Endothelial cell (in vitro differentiated cells): ENCODE measurements at places on chromosomes 11 and 22. TPM values are rescaled to one million over a fixed set of nuclear protein-coding genes. Genes with fewer than 3 reads are reported as not detected.

- peaks cover 17% of the 10 kb centered on the region for H3K4me1 ChIP-seq
- DNase-seq, result peak; percentile 41
- peak within 1 kb of the TSS; percentile 81 for H3K4me3 ChIP-seq
- peaks cover 14% of the 10 kb centered on the region for H3K27me3 ChIP-seq
- H3K36me3 ChIP-seq, result no peaks in the 10 kb centered on the region
Measured at GRCh38 chr22:30396871-30397655, at the start of gene SEC14L2. Gene SEC14L2, plus strand, starts transcription at chr22:30397018. Its CDS starts 99 bp downstream, at chr22:30397117.

DNA sequence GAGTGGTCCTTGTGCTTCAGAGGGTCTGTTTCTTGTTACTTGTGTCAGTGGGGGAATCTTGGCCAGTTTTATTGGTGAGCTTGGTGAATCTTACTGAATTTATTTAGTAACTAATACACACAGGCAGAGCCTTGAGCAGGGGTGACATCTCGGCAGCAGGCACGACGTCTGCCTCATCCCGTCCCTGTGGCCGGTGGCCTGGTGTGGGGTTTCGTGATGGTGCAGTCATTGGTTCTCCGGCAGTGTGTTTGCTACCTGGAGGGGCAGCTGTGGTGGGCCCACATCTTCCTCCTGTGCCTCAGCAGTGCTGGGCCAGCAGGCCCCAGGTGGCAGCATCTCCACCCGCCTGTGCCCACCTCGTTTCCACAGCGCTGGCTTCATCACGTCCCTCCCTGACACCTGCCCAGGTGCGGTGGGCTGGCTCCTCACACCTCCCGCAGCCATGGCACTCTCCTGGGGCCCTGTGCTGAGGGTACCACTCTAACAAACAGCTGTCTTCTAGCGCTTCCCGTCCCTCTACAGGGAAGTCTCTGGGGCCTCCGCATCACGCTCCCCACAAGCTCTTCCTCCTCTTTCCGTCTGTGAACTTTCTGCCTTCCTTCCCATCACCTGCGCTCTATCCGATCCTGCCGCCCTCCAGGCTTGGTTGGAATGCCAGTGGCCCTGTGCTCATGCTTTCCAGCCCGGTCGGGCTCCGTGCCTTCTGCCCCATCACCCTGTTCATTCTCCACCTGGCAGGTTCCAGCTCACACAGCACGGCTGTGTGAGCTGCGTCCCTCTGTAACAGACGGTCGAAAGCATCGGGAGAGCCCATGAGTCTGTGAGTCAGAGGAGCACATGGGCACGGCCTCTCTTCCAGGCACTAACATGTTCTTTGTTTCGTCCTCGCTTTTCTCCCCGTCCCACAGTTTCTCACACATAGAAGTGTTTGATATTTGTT lies 203.4 kb downstream of the TBC1D22A start:
- H3K36me3 ChIP-seq, result peaks cover 5% of the 10 kb centered on the region
- DNase-seq, result no peak
- H3K4me1 ChIP-seq, result peaks cover 27% of the 10 kb centered on the region
- H3K27me3 ChIP-seq, result peaks cover 2% of the 10 kb centered on the region

- no peak for DNase-seq
- H3K27ac ChIP-seq, result no peak overlapping the region
- H3K4me3 ChIP-seq, result no peak overlapping the region
- H3K36me3 ChIP-seq, result peaks cover 5% of the 10 kb centered on the region
- H3K4me1 ChIP-seq, result no peaks in the 10 kb centered on the region
Measured at GRCh38 chr22:22458896-22459588, 49.5 kb downstream of the ZNF280B start.

GRCh38 chr11:43242401-43242800 lies 69.4 kb upstream of the API5 start:
- no peak for DNase-seq
- no peaks in the 10 kb centered on the region for H3K36me3 ChIP-seq
- H3K27ac ChIP-seq, result no peak overlapping the region
- H3K4me1 ChIP-seq, result no peaks in the 10 kb centered on the region
- no peak overlapping the region for H3K4me3 ChIP-seq

- peaks cover 2% of the 10 kb centered on the region for H3K27me3 ChIP-seq
- H3K27ac ChIP-seq, result peak overlapping the region; percentile 7
- DNase-seq, result no peak
- H3K36me3 ChIP-seq, result peaks cover 10% of the 10 kb centered on the region
- H3K4me3 ChIP-seq, result no peak overlapping the region
- peaks cover 26% of the 10 kb centered on the region for H3K4me1 ChIP-seq
Measured at GRCh38 chr11:76124905-76125770, 81.2 kb downstream of the WNT11 start.

- peak overlapping the region; percentile 93 for H3K4me3 ChIP-seq
- peaks cover 3% of the 10 kb centered on the region for H3K27me3 ChIP-seq
- peak; percentile 20 for DNase-seq
Measured at GRCh38 chr11:64924910-64925284, 408 bp downstream of the PPP2R5B start.

- peaks cover 7% of the 10 kb centered on the region for H3K27me3 ChIP-seq
- no peaks in the 10 kb centered on the region for H3K36me3 ChIP-seq
- peaks cover 10% of the 10 kb centered on the region for H3K4me1 ChIP-seq
- H3K27ac ChIP-seq, result no peak overlapping the region
Measured at GRCh38 chr11:113274713-113275582, 39.4 kb upstream of the TTC12 start.

GRCh38 chr22:50326225-50326955 lies 422 bp downstream of the DENND6B start:
- no peak for DNase-seq
- H3K4me3 ChIP-seq, result peak overlapping the region; percentile 93
- no peaks in the 10 kb centered on the region for H3K36me3 ChIP-seq

- no peaks in the 10 kb centered on the region for H3K4me1 ChIP-seq
- H3K27ac ChIP-seq, result no peak overlapping the region
- H3K4me3 ChIP-seq, result no peak overlapping the region
- no peak for DNase-seq
- H3K27me3 ChIP-seq, result no peaks in the 10 kb centered on the region
Measured at GRCh38 chr22:22800716-22801115, 86.9 kb upstream of the IGLL5 start.

DNA sequence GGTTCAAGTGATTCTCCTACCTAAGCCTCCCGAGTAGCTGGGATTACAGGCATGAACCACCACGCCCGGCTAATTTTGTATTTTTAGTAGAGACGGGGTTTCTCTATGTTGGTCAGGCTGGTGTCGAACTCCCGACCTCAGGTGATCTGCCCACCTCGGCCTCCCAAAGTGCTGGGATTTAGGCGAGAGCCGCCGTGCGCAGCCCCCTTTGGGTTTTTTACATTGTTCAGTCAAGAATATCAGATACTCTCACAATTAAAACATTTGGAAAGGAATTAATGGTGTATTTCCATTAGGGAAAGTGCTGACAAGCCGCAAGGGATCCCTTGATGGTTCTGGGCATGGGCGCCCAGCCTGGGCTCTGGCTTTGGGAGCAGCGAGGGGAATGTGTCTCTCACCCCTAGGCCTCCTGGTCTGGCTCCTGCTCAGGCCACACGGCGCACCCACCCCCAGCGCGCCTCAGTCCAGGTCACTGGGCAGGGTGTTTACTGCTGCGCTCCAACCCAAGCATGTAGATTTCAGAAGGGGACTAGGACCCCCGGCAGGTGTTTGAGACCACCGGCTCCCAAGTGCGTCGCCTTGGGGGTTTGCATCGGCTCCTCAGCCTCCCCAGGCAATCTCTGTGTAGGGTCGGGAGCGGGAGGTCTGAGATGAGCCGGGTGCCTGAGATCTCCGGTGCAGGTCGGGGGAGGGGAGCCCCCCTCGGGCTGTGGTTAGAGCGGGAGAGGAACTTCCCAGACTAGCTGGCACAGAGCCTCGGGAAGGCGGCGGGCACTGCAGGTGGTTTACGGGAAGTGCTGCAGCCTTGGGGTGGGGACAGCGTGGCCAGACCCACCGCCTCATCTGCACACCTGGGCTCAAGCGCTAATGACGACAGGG lies 809 bp upstream of the IRF7 start:
- DNase-seq, result no peak
- H3K27me3 ChIP-seq, result peaks cover 25% of the 10 kb centered on the region
- H3K4me1 ChIP-seq, result peaks cover 3% of the 10 kb centered on the region
- H3K36me3 ChIP-seq, result peaks cover 9% of the 10 kb centered on the region

DNA sequence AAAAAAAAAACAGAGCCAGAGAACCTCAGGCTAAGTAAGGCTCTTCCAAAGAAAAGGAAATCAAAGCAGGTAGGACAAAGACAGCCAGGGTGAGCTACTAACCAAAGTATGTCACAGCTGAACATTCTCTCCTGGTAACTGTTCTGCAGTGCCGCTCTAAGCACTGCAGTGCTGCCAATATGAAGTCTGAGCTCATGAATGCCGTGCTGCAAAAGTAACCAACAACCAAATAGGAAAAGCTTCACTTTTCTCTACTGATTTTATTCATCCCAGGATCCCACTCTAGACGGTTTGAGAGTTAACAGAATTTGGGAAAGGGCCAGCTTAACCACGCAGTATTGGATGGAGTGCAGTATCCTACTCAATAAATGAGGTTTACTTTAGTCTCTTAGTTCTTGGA lies 3.5 kb downstream of the SIK3 start:
- H3K27me3 ChIP-seq, result peaks cover 3% of the 10 kb centered on the region
- no peak overlapping the region for H3K27ac ChIP-seq
- peaks cover 4% of the 10 kb centered on the region for H3K36me3 ChIP-seq
- DNase-seq, result no peak
- H3K4me3 ChIP-seq, result no peak overlapping the region

DNA sequence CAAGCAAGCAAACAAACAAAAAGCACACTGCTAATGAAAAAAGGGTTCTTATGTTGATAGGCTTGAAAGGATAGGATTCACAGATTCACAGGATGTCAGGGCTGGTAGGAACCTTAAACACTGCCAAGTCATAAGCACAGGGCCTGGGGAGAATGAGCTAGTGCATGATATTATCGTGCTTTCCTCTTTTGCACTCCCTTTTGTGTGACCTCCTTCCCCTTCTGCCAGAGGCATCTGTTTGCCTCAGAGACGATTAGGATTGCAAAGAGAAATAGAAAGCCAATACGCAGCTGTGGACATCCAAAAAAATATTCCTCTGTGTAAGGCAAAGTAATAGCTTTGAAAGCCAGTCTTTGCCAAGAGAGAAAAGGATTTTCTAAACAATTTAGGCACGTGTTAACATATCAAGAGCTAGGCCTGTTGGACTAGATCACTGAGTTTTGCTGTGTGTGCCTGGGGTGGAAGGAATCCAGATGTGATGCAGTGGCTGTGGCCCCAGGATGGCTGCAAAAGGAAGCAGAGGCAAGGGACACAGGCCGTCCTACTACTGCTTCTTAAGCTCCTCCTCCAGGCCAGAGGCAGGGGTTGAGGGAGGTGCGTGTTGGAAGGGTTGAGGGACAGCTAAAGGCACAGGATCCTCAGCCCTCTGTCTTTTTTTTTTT lies 30.6 kb downstream of the MCHR1 start:
- no peak overlapping the region for H3K4me3 ChIP-seq
- peaks cover 13% of the 10 kb centered on the region for H3K4me1 ChIP-seq
- H3K27me3 ChIP-seq, result peaks cover 2% of the 10 kb centered on the region
- DNase-seq, result no peak
- H3K27ac ChIP-seq, result peak overlapping the region; percentile 42

- H3K27ac ChIP-seq, result no peak overlapping the region
- H3K4me3 ChIP-seq, result no peak overlapping the region
- H3K4me1 ChIP-seq, result no peaks in the 10 kb centered on the region
- no peak for DNase-seq
- H3K27me3 ChIP-seq, result no peaks in the 10 kb centered on the region
Measured at GRCh38 chr22:35425971-35426800, 26.2 kb downstream of the MCM5 start.

- H3K27ac ChIP-seq, result no peak overlapping the region
- DNase-seq, result no peak
- no peaks in the 10 kb centered on the region for H3K36me3 ChIP-seq
- no peaks in the 10 kb centered on the region for H3K4me1 ChIP-seq
Measured at GRCh38 chr22:28151151-28151816, 232.2 kb upstream of the PITPNB start.

DNA sequence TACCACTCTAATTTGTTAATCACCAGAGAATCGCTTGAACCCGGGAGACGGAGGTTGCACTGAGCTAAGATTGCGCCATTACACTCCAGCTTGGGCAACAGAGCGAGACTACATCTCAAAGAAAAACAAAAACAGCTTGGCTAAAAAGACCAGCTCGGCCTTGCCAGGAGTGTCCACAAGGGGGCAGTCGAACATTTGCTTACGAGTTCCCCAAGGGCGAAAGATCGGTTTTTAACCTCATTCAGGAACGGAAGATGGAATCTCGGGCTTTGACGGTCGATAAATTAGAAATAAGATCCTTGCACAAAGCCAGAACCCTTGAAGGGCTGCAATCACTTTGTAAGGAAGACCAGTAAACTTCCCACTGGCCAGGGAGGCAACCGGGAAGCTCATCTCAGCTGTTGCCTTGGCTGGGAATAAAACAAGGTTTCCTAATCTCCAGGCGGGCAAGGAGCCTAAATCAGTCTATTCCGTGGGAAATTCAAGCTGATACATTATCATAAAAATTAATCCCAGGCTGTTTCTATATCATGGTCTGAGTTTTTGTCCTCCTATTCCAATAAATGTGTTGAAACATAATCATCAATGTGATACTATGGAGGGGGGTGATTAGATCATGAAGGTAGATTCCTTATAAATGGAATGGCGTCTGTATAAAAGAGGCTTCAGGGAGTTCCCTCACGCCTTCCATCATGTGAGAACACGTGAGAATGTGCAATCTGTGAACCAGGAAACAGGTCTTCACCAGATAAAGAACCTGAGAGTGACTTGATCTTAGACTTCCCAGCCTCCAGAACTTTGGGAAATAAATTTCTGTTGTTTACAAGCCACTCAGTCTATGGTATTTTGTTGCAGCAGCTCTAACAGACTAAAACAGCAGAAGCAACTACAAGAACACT lies 14.9 kb upstream of the SLC29A2 start:
- H3K36me3 ChIP-seq, result no peaks in the 10 kb centered on the region
- H3K27ac ChIP-seq, result no peak overlapping the region
- H3K4me3 ChIP-seq, result no peak overlapping the region
- DNase-seq, result peak; percentile 88
- H3K4me1 ChIP-seq, result peaks cover 7% of the 10 kb centered on the region

DNA sequence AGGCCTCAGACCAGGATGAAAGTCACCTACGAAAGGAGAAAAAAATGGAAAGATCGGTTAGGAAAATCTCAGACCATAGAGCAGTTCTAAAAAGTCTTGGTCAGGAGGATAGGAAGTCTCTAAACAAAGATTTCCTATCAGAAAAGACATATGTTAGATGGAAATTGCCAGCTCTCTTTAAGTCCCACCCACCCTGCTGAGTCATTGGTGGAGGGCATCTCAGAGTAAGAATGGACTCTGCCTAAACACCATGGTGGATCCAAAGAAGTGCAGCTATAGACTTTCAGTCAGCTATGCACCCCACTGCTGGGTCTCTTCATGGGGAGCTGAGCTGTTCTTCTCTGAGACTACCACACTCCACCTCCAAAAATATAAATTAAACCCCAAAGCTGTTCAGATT lies 3.7 kb downstream of the OR8B2 start:
- no peak overlapping the region for H3K27ac ChIP-seq
- no peaks in the 10 kb centered on the region for H3K4me1 ChIP-seq
- DNase-seq, result no peak
- H3K36me3 ChIP-seq, result no peaks in the 10 kb centered on the region
- H3K4me3 ChIP-seq, result no peak overlapping the region

RIMBP3C gene
- 0.18 TPM for total RNA-seq

SORL1 gene
- 4.6 TPM for total RNA-seq

ZNF70 gene
- 8.0 TPM for total RNA-seq

ACTN3 gene
- 0.21 TPM for total RNA-seq

AGBL2 gene
- total RNA-seq, result 1.7 TPM

GPR83 gene
- total RNA-seq, result 0.31 TPM

OR51A7 gene
- total RNA-seq, result not detected

OR52N4 gene
- not detected for total RNA-seq

LRP5 gene
- 72.3 TPM for total RNA-seq

OR52I2 gene
- not detected for total RNA-seq

CEP126 gene
- total RNA-seq, result 9.4 TPM

MAJIN gene
- not detected for total RNA-seq

NUP160 gene
- 30.2 TPM for total RNA-seq
